ENCODE measurements at places on chromosomes 1 and 21.
A peak's percentile ranks its signal among the peaks of the same experiment; 100 is the strongest.

DNA sequence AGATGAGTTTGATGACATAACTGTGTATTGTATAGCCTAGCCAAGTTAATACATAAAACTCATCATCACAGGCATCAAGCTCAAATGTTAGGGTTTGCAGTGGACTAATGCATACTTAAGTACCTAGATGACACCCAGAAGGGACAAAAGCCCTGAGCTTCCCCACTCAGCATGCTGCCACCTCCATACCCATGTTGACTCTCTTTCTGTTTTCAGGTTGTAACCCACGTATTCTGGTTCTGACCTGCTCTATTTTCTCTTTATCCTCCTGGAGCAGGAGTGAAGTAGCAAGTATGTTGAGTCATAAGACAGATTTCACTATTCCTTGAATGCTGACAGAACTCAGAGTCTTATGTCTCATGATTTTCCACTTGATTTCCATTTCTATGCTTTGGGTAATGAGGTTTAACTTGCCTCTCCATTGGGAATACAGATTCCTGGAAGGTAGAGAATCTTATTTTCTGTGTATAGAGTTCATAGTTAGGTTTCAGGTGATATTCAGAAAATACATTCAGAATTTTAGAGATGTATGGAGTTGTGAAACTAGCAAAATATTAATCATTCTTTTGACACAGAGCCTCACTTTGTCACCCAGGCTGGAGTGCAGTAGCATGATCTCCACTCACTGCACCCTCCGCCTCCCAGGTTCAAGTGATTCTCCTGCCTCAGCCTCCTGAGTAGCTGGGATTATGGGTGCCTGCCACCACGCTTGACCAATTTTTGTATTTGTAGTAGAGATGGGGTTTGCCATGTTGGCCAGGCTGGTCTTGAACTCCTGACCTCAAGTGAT is 122.5 kb upstream of the KCNJ15 start:
- DNase-seq = no peak

GRCh38 chr21:27498025-27498424 is 531.1 kb upstream of the ADAMTS5 start:
- no peak for DNase-seq

- DNase-seq = no peak
Measured at GRCh38 chr1:175353066-175353465, 160.5 kb upstream of the KIAA0040 start.

- DNase-seq = no peak
Measured at GRCh38 chr1:7369866-7370265, 401.2 kb upstream of the VAMP3 start.

GRCh38 chr1:225813214-225813964 is 3.5 kb downstream of the EPHX1 start:
- no peak for DNase-seq

DNA sequence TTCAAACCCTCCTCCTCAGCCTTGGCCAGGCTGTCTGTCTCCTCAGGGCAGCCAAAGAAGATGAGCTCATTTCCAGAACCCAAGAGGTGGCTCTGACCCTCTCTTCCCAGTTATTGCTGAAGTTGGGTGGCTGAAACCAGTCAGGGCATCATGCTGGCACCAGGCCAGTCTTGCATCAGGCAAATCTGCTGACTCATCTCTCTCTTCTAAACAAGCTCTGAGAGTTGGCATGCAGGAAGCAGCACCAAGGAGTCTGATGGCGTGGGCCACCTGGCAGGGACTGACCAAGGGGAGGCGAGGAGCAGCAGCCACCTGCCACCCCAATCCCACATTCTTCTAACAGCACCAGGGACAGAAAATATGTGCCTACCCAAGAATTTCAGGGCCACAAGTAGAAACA is 104.8 kb upstream of the ATP1A1 start:
- DNase-seq = no peak

- DNase-seq = peak; percentile 32
Measured at GRCh38 chr1:212514056-212514614, 81.4 kb downstream of the NENF start.

- no peak for DNase-seq
Measured at GRCh38 chr1:77986810-77987209, 7.9 kb upstream of the FUBP1 start.

GRCh38 chr1:77636864-77637263 is 45.6 kb downstream of the ZZZ3 start:
- no peak for DNase-seq

DNA sequence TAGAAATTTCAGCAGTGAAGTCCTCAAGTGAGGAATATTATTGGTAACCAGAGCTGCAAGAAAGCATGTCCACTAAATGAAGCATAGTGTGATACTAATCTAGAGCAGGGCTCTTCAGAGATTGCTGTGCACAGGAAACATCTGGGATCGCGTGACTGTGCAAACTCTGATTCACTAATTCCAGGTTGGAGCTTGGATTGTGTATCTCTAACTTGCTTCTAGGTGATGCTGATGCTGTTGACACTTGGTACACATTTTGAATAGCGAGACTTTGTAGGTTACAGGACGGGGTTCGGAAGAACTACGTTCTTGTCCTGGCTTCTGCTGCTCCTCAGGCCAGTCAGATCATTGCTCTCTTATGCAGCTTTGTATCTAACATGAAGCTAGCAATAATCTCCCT is 66.5 kb downstream of the PRRX1 start:
- no peak for DNase-seq

DNA sequence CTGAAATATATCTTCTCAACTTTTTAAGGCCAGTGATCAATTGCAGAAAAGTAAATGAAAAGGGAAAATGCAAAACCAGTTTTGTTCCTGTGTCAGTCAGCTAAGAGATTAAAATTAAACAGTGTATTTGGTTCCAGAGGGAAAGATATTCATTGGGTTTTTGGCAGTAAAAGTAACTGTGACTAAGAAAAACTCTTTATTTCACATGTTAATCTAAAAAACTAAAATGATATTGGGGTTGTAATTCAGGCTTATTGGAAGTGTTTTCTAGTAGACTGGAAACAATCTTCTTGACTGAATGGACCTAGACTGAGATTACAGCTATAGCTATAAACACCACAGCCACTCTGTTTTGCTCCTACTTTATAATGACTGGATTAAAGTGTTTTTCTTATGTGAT is 413.9 kb downstream of the ADGRL2 start:
- no peak for DNase-seq

DNA sequence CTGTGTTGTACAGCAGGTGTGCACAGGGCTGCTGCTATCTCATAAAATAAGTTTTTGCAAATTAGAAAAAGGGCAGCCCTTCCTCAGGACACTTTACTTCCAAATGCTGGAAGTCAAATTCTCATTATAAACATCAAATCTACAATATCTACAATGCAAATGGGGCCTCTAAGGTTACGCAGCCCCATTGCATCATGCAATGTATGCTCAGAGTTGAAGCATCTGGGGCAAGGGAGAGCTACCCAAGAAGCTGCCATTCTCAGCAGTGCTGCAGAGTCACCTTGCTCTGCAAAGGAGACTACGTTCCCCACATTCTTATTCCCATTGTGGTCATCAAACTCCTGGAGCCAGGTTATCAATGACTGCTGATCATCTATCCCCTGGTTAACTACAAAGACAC is 208.9 kb upstream of the POGK start:
- DNase-seq = no peak

DNA sequence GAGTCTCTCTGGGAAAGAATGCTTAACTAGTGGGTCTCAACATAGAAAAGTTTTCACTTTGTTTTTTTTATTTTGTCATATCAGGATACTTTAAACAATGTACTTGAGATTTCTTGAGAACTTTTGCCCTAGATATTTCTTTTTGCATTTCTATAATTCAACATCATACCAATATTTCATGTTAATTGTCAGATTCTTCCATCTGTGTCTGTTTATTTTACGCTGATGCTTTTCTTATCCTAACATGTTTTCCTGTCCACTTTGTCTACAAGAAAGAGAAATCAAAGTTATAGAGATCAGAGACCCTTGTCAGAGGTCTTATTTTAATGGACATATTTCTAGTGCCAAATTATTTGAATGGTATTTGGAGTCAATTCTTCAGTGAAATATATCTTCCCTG is 95.5 kb upstream of the B3GALT2 start:
- no peak for DNase-seq

- DNase-seq = no peak
Measured at GRCh38 chr21:25636727-25637126, 2.3 kb upstream of the JAM2 start.

- DNase-seq = peak; percentile 85
Measured at GRCh38 chr1:151024540-151025146, 11.7 kb upstream of the BNIPL start.

- no peak for DNase-seq
Measured at GRCh38 chr1:92447033-92447681, 39.6 kb downstream of the GFI1 start.

DNA sequence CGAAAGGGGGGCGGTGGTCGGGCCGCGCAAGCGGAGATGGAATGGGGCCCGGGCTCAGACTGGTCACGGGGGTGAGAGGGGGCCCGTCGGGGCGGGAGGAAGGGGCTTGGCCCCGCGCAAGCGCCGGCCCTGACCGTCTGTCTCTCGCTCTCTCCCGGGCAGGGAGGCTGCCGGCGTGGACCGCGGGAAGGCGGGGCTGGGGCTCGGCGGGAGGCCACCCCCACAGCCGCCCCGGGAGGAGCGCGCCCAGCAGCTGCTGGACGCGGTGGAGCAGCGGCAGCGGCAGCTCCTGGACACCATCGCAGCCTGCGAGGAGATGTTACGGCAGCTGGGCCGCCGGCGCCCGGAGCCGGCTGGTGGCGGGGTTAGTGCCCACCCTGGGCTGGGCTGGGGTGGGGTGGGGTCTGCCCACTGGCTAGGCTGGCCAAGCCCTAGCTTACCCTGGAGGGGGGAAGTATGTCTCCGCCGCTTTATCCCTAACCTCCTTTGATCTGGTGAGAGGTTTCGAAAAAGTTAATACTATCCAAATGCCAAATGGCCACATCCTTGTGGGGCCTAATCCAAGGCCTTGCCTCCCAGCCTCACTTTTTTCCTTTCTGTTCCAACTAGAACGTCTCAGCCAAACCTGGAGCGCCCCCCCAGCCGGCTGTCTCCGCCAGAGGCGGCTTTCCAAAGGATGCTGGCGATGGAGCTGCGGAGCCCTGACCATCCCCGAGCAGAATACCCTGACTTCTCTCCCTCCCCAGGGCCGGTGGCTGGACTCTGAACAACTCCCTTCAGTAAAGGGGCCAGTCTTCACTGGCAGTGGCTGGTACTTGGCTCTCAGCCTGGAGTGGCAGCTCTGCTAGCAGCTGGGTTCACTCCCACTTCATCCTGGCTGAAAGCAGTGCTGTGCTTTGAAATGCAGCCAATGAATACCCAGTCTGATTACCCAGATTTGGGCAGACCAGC is 636 bp upstream of the YRDC start:
- DNase-seq = peak; percentile 83

DNA sequence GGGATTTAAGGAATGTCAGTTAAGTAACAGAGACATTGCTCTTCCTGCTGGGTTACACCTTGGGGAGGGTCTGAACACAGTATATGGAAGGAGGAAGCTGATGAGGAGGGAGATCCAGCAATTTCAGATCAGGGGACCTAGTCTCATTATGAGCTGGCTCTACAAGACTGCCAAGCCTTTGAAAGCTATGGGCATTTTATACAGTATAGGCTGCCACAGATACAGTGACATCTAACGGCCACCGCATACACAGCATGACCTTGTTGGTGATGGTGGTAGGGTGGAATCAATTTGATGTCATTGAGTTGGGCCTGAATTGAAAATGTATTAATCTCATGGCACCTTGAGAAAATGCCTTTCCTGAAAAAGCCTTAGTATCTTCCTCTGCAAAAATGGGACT is 22.6 kb upstream of the ZP4 start:
- DNase-seq = no peak

- no peak for DNase-seq
Measured at GRCh38 chr1:107184888-107185287, 44.0 kb downstream of the NTNG1 start.
